ENCODE measurements at places on chromosomes 3 and 15.

DNA sequence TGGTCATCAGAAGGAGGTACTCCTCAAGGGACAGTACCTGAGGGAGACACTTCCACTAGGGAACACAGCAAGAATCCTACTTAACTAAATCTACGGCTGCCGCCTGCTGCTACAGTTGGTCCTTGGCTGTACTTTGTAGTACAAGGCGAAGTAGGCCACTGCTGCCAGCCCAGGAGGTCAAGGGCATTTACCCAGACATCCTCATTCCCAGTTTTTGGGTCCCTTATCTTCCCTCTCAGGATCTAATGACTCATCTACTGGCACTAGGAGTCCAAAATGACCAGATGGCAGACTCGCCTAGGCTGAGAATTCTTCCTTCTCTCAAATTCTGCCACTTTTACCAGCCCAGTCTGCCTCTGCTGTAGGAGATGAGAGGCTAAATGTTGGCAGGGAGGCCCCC is 27.1 kb upstream of the LAMP3 start:
- DNase-seq: no peak

DNA sequence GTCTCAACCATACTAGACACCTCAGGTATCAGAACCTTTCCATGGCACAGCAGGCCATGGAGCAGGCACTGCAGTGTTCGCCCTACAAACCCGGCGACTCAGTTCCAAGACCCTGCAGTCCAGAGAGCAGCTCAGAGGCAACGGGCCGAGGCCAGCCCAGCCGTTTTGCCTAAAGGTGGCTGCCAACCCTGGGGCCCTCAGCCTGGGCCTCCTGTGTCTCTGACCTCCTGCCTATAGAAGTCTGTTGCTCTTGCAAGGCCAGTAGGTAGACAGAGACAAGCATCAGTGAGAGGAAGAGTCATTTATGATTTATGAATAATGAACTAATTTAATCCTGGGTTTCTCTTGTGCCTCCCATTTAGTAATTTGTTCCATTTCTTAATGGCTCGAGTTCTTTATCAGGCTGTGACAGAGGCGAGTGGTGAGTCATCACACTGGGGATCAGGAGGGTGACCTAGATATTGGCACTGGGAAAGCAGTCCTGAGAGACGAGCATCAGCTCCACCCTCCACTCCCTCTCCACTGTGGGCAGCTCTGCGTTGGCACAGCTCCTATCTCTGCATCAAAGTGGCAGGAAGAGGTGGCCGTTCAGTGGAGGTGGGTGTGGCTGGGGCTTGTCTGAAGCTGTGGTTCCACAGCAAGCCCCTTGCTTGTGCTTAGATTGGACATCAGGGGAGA is 79.8 kb downstream of the ABHD5 start:
- peak; percentile 55 for DNase-seq

DNA sequence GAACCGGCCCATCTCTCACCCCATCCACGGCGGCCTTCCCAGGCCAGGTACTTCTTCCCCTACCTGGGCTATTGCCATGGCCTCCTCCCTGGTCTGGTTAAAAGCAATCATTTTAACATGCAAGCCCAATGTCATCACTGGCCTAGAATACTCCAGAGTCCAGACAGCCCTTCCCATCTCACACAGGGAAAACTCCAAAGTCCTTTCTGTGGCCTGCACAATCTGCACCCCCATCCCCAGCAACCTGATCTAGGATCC is 45.8 kb upstream of the SLCO2A1 start:
- DNase-seq: no peak

GRCh38 chr3:142028243-142028777 is 121.0 kb downstream of the TFDP2 start:
- DNase-seq: no peak

DNA sequence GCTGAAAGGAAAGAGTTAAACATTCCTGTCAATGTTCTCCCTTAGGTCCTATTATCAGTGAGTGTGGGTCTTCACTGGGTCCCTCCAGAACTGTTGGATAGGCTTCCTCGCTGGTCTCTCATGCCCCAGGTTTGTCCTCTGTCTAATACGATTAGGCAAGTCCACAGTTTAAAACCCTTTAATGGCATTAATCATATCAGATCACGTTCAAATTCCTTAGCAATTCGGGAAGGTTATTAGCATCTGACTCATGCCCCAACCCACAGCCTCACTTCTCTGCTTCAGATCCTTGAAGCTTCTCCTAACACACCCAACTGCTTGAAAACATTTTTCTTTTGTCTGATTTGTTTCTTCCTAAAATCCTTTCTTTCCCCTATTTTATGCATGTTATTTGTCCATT is 224.3 kb upstream of the ATP10A start:
- DNase-seq: no peak

- no peak for DNase-seq
These were observed 67.0 kb downstream of the GSK3B start for GRCh38 chr3:120027226-120027625.

DNA sequence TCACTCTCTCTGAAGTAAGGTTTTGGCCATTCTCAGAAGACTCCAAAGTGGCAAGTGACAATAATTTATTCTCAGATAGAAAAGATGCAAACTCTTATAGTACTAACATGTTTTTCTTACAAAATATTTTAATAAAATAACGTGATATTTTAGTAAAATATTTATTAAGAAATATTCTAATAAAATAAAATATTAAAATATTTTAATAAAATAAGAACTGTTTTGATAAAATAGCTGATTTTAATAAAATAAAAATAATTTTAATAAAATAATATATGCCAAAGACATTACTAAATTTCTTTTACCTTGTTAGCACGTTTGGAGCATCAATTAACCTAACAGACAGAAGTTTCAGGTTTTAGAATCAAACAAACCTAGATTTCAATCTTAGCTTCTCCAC is 424.0 kb upstream of the NECTIN3 start:
- no peak for DNase-seq

GRCh38 chr3:54507876-54508460 is 385.6 kb downstream of the CACNA2D3 start:
- DNase-seq: no peak

DNA sequence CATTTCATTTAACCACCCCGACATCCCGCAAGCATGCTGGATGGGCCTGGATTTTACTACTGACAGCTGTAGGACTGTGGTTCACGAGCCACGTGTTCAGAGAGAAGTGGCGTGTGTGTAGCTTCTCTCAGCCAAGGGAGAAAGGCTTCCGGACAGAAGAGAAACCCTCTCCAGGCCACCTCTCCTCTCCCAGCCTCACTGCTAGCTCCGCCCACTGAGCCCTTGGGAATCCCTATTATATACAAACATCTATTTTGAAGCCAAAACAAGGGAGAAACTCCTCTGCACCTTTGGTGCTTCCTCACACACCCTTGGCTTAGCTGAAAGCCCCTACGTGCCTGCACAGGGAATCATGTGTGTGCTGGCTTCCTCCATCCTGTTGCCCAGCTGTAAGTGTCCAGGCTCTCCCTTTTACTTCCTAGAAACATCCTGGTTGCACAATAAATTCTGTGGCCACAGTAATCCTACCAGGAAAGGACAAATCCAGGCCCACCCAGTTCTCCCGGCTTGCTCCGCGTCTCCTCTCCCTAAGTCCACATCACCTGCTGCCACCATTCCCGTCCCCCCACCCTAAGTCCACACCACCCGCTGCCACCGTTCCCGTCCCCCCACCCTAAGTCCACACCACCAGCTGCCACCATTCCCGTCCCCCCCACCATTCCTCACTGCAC is 30.5 kb downstream of the PCSK6 start:
- no peak for DNase-seq

GRCh38 chr3:78880603-78881461 is 887.0 kb downstream of the ROBO1 start:
- DNase-seq: no peak

- no peak for DNase-seq
These were observed 318.0 kb upstream of the CTDSPL start for GRCh38 chr3:37543666-37544065.

DNA sequence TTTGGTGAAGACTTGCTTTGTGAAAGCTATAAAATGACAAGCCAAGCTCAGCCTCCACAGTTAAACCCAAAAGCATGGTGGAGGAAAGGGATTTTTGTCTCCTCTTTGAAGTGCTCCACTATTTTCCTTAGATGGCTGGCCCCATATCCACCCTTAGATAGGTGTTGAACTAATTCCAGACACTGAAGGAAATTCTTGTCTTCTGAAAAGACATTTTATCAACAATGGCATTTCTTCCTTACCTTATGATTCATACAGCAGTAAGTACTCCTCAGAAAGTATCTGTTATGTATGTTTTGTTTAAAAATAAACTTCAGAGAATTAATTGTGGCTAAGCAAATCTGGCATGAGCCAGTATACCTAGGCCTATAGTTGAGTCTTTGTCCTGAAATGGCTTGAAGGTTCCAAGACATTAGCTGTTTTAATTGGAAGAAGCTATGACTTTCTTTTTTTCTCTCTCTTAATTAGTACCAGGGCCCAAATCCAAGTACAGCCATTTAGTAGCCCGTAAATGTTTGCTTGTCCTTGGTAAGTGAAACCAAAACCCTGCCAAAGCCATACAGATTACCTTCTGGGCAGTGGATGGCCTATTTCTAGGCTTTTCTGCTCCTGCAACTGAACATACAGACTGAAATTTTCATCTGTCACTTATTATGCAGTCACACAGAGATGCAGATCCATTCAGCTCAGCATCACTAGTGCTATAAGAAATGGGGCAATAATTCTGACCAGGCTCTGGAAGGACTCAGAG is 5.1 kb upstream of the BFSP2 start:
- no peak for DNase-seq

GRCh38 chr3:133821767-133822638 is 16.4 kb downstream of the SRPRB start:
- DNase-seq: no peak

DNA sequence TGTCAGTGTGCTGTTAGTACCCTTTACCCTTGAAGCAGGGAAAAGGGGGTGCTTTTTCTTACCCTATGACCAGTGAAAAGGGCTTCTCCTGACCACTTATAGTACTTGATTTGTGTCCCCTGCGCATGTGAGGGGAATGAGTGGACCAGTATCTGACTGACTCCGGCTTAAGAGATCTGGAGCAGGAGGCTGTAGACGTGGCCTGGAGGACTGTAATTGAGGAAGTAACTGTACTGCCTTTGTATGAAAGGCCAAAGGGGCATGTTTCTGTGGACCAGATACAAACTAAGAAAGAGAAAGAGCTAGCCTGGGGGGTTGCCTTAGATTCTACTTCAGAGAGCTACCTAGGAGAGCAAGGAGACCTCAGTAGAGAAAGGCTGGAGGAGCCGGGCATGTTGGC is 89.9 kb upstream of the TBL1XR1 start:
- no peak for DNase-seq

GRCh38 chr3:45191924-45192417 is 34.1 kb downstream of the TMEM158 start:
- no peak for DNase-seq

GRCh38 chr3:25723802-25724201 is 59.1 kb upstream of the TOP2B start:
- no peak for DNase-seq

- DNase-seq: no peak
These were observed 67.2 kb downstream of the LPP start for GRCh38 chr3:188220988-188221818.

- no peak for DNase-seq
These were observed 73.5 kb downstream of the PPM1L start for GRCh38 chr3:160829486-160830009.

GRCh38 chr15:67089217-67090193 is 24.1 kb downstream of the SMAD3 start:
- no peak for DNase-seq

GRCh38 chr15:71435552-71435951 is 320.3 kb downstream of the THSD4 start:
- no peak for DNase-seq
